ENCODE measurements at places on chromosomes 4 and X.

DNA sequence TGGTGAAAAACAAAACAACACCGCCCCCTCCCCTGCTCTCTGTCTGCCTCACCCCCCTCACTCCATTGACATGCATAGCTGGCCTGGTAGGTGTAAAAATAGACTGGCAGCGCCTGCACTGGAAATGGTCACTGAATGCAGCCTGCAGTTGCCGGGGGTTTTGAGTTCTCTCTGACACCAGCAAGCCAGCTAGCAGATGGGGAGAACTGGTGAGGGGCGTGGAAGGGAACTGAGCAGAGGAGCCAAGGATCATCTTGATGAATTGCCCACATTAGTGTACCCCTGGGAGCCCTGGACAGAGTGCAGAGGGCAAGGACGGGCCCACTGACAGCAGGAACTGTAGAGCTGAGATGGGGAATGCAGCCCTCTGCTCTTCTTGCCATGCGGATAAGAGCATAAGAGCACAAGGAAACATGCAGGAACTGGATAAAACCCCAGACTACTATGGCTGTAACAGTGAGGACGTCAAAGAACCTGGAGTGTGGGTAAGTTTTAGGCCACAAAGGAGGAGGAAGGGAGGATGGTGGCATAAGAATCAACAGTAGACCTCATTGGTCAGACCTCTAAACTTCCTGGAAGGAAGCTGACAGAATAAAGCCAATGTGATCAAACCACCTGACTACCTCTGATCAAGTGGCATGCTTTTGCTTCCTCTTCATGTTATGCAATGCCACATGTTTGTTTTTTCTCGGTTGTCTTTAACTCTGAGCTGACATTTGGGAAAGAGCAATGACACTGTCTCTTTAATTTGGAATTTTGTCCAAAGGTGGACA lies 96.3 kb downstream of the ANK2 start:
- DNase-seq = no peak

- DNase-seq = no peak
These were observed 34.5 kb downstream of the NIPAL1 start for GRCh38 chr4:48051078-48051477.

DNA sequence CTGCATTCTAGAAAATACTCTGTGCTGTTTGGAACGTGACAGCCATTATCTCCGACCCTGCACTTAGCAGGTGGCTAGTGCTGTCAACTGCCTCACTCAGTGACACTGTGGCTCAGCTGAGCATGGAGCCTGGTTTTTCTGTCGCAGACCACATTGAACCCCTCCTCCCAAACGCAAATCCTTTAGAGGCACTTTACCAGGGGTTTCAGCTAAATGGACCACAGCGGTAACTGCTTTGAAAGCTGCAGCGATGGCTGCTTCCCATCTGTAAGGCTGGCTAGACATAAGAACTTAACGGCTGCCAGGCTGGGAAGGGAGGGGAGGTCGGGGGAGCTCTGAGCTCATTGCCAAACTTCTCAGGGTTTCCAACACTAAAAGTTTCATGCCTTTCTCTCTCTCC lies 8.1 kb downstream of the SLC34A2 start:
- no peak for DNase-seq

GRCh38 chr4:121277194-121278105 lies 103.4 kb downstream of the QRFPR start:
- no peak for DNase-seq

DNA sequence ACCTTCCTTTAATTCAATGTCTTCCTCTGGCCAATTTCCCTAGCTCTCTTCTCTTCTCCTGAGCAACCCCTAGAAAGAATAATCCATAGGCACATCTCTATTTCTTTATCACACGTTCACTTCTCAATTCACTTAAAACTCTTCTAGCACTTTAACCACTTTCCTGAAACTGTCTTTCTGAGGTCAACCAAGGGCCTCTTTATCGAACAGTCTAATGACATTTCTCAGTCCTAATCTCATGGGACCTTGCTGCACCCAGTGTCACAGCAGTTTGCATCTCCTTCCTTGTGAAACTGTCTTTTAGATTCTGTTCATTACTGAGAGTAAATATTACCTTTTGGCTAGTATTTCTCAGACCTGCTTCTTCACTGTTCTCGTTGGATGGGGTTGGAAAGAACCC lies 285.3 kb upstream of the RASGEF1B start:
- no peak for DNase-seq

GRCh38 chr4:1984406-1985191 lies 24.2 kb downstream of the NELFA start:
- no peak for DNase-seq

DNA sequence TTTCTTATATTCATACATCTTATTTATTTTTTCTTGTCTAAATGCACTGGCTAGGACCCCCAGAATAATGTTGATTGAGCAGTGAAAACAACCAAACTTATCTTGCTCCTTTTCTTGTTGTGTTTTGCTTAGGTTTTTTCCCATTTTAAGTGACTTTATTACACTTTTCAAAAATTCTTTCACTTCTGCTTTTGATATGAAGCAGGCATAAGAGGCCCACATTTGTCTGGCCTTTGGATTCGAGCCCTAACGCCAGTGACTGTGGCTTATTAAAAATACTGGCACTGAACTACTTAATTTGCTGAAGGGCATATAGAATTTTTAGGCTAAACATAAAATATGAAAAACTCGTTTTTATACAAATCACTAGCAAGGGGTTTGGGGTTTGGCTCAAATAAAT lies 197.0 kb downstream of the ASB9 start:
- DNase-seq = no peak

- no peak for DNase-seq
These were observed 63.7 kb downstream of the COL25A1 start for GRCh38 chr4:109238746-109239145.

DNA sequence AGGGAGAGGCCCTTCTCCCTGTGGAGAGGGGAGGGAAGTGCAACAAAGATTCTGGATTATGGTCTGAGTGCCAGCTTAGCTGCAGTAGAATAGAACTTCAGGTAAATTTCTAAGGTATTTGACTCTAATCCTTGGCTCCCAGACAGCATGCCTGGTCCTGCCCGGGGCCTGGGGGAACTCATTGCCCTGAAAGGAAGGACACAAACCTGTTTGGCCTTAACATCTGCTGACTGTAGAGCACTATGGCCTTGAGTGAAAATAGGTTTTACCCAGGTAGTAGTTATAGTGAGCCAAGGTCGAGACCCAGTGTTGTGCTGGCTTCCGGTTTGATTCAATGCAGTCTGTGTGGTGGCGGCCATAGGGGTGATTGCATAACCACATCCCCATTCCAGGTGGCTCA lies 64.4 kb downstream of the RPS6KA6 start:
- no peak for DNase-seq

DNA sequence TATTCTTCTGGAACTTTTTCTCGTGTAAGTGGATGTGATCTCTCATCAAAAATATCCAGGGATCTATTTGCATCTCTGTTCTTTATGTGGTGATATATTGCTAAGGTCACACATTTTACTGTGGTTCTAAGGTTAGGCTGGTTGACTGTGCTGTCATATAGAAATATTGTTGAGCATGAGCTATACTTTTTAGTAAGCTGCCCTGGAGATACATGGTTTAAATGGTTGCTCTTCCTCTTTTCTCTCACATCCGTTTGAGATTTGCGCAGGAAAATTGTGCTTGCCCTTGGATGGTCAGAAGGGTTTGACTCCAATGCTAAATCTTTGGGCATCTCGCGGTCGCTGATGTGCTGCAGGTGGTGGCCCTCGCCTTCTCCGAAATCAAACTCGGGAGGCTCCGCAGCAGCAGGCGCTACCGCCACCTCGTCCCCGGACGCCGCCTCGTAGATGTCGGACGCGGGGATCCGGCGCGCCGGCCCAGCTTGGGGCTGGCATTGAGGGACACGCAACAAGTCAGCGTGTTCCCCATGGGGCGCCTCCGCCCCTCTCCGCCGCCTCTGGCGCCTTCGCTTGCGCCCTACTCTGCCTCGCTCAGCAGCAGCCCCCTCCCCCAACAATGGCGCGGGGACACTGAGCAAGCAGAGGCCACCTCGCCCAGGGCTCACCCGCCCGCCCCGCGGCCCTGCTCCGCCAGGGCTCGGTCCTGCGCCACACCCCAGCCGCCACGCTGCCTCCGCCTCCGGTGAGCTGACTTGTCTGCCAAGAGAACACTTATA lies 154.5 kb downstream of the MSN start:
- DNase-seq = peak; percentile 37

DNA sequence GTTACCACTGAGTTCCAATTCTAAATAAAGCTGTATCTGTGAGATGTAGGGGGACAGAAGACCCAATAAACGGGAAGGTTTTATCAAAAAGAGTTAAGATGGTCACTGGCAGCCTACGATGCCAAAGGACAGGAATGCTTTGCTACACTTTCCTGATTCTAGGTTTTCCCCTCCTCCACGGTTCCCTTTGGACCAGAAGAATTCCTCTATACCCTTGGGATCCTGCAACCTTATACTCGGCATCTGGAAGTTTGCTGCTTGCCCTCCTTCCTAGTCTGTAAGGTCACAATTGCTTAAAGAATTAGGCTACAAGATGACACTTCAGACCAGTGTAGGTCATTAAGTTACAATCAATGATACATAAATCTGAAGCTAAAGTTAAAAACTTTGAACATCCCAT lies 64.3 kb downstream of the SCML2 start:
- DNase-seq = no peak

DNA sequence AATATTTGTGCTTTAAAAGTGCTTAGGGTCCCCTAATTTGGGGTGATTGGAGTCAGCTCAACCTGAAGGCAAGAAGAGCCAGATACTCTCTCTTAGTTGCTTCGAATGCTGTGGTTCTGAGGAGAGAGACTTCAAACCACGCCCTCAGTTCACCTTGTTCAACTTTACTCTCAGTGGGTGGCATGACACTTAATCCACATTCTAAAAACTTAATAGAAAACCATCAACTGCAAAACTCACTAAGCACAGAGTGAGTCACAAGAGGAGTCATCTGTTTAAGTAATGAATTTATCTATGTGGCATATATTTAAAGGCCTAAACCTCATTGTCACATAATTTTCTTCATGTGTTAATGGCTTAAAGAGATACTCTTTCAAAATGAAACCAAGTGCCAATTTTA lies 99.5 kb upstream of the SLC4A4 start:
- DNase-seq = no peak

- no peak for DNase-seq
These were observed 135.6 kb upstream of the ZIC3 start for GRCh38 chrX:137430301-137430700.

- DNase-seq = no peak
These were observed 14.7 kb downstream of the RHOH start for GRCh38 chr4:40211224-40212185.
